ENCODE measurements at places on chromosomes 16 and 17.

DNA sequence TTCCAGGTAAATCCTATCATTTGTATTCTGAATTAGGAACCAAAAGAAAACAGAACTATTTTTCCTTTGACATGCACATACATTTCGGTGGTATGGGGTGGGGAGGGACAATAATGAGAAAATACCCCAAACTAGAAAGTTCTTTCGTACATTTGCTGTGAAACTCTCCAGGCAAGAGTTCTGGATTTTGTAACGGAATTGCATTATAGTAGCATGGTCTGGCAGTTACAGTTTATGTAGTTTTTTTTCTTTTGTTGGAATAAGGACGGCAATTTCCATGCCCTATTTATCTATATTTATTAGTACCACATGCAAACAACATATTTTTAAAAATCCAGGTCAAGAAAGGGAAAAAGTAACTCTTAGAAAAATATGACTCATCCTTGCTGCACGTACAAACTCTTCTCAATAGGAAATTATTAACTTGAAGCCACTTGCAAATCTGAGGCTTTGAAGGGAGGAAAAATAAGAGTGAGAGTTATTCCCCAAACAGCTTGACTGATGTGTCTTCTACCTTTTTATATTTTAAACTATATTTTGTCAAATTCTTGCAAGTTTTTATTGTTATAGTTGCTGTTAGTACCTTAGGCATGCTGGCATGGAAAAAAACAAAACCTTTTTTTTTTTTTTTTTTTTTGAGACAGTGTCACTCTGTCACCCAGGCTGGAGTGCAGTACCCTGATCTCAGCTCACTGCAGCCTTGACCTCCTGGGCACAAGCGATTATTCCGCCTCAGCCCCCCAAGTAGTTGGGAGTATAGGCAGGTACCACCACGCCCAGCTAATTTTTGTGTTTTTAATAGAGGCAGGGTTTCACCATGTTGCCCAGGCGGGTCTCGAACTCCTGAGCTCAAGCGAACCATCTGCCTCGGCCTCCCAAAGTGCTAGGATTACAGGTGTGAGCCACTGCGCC lies 69.3 kb downstream of the WWP2 start:
- DNase-seq: no peak

- no peak for DNase-seq
These were observed 274.1 kb downstream of the CPPED1 start for GRCh38 chr16:12529582-12529981.

GRCh38 chr17:82941021-82942001 lies 101.5 kb upstream of the ZNF750 start:
- no peak for DNase-seq

DNA sequence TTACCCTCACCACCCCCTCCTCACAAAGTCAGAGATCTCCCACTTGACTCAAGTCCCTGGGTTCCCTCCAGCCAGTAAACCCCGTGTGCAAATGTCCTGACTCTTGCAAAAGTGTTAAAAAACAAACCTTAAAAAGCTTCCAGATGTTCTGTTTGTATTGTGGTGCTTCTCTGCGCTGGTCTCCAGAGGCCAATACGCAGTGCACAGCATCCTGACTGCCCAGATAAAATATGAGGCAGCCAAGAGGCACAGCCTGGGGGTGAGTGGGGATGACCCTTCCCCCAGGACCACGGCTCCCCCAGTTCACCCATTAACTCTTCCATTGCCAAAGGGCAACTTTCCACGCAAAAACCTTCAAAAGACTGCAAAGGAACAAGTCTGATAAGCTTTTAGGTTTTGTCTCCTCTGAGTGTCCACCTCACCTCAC lies 291.8 kb downstream of the SOX9 start:
- DNase-seq: no peak

DNA sequence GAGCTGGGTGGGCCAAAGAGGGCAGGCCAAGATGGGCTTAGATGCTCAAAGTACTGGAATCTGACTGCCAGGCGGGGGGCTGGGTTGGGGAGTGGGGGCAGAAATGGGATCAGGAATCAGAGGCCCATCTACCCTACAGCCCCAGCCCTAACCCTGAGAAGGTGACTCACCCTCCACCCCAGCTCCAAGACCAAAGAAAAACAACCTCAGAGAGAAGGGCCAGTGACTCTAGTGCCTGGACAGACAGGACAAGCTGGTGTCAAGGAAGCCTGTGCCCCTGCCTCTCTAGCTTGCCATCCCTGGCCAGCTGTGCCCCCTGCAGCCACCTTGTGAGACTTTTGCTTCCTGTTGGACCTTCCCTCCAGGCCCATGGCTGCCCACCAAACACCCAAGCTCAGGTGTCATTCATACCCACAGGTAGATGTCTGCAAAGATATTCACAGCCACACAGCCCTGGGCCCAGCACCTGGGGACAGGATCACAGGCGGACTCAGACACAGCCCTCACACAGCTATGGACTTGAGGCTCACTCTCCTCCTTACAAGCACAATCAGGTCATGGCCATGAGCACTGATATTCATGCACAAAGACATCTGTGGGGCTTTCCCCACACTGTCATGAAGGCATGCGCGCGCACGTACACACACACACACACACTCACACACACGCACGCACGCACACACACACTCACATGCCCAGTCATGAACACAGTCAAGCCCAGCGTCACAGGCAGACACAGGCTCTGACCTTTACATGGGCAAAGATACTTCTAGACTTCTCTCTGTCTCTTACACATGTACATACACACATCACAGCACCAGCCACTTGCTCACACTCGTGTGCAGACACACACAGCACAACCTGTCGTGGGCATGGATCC lies 2.8 kb downstream of the WNT3 start:
- DNase-seq: no peak

DNA sequence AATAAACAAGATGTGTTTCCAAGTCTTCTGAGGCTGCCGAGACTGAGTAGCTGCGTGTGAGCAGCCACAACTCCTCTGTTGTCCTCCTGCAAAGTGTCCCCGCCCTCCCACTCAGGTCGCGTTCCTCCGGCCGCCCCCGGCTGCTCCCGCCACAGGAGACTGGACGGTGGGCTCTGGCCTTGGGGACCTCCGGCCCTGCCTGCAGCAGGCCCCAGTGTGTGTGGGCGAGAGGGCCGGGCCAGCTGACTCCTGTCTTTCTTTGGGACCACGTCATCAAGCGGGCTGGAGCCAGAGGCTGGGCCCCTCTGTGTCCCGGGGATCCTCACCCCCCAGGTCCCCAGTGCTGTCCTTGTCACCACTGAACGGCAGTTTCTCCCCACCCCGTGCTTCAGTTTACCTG lies 175.3 kb downstream of the NPIPB11 start:
- DNase-seq: no peak

DNA sequence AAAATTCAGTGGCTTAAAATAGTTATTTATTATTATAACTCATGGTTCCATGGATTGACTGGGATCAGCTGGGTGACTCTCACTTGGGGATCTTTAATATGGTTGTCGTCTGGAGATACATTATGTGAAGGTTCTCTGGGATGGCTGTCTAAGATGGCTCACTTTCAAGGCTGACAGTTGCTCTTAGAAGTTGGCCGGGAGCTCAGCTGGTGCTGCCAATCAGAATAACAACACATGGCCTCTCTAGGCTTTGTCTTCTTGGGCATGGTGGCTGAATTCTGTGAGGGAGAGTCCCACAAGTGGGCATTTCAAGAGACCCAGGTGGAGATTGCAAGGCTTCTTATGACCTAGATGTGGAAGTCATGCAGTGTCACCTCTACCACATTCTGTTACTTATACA lies 269.7 kb downstream of the CA10 start:
- DNase-seq: no peak

DNA sequence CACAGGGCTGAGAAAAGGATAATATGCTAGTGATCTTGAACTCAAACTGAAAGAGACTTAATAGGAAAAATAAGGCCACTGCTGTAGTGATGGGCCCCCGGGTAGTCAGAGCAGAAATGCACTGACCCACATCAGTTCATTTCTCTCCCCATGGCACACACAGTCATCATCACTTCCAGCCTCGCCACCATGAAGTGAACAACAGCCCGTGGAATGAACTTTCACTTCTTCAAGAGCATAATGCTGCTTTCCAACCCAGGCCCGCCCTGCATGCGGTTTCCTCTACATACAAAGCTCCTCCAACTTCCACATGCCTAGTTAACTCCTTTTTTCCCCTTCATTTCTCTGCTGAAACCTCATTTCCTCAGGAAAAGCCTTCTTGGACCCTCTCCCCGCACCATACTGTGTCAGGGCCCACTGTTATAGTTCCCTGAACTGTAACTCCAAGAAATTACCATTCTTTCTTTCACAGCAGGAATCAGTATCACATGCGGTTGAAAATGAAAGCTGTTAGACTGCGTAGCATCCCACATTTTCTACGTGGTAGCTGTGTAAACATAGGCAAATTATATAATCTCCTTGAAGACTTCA lies 65.8 kb upstream of the SMIM36 start:
- no peak for DNase-seq

- no peak for DNase-seq
These were observed 32.7 kb downstream of the GNA13 start for GRCh38 chr17:65023791-65024190.

GRCh38 chr17:72365857-72366414 lies 245.1 kb downstream of the SOX9 start:
- DNase-seq: no peak

DNA sequence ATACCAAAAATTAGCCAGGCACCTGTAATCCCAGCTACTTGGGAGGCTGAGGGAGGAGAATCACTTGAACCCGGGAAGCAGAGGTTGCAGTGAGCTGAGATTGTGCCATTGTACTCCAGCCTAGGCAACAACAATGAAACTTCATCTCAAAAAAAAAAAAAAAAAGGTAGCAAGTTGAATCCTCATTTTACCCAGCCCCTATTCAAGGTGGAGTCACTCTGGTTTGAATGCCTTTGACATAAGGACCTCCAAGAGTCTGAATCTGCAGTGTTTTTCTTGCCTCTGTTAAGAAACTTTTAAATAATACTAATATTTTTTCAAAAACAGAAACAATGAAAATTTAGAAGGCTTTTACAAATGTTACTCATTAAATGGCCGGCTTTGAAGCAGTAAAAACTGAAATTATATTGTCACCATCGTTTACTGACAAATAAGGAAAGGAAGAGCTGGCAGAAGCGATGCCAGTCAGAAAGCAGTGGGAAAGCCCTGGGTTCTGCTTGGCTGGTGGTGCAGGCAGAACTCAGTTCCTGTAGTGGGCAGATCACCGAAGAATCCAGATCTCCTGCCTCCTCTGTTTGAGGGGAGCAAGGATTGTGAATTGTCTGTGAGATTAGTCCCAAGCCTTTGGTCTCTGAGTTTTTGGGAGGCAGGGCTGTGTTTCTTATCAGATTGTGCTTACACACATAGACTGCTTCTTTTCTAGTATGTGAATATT lies 99.7 kb upstream of the HAS3 start:
- DNase-seq: no peak

DNA sequence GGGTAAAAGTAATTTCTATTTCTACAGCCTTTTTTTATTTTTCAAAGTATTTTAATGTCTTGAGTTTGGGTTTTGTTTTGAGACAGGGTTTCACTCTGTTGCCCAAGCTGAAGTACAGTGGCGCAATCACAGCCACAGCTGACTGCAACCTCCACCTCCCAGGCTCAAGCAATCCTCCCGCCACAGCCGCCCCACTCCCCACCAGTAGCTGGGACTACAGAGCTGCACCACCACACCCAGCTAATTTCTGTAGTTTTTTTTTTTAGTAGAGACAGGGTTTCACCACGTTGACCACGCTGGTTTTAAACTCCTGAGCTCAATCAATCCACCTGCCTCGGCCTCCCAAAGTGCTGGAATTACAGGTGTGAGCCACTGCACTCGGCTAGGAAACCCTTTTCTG lies 44.0 kb downstream of the TUBD1 start:
- no peak for DNase-seq

DNA sequence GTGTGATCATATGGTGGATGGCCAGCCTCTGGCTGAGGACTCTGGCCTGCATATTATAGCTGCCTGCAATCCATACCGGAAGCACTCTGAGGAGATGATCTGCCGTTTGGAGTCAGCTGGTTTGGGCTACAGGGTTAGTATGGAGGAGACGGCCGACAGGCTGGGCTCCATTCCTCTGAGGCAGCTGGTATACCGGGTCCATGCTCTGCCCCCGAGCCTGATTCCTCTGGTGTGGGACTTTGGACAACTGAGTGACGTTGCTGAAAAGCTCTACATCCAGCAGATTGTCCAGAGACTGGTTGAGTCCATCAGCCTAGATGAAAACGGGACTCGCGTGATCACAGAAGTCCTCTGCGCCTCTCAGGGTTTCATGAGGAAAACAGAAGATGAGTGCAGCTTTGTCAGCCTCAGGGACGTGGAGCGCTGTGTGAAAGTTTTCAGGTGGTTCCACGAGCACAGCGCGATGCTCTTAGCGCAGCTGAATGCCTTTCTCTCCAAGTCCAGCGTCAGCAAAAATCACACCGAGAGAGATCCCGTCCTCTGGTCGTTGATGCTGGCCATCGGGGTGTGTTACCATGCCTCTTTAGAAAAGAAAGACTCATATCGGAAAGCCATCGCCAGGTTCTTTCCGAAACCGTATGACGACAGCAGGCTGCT lies 69.0 kb upstream of the ENDOV start:
- no peak for DNase-seq

GRCh38 chr17:45046537-45047125 lies 4.8 kb downstream of the DCAKD start:
- DNase-seq: no peak

GRCh38 chr17:70691150-70691549 lies 521.8 kb downstream of the KCNJ2 start:
- DNase-seq: no peak
